ENCODE measurements at places on chromosomes 3 and 15. TPM values are rescaled to one million over a fixed set of nuclear protein-coding genes. Genes with fewer than 3 reads are reported as not detected.

DNA sequence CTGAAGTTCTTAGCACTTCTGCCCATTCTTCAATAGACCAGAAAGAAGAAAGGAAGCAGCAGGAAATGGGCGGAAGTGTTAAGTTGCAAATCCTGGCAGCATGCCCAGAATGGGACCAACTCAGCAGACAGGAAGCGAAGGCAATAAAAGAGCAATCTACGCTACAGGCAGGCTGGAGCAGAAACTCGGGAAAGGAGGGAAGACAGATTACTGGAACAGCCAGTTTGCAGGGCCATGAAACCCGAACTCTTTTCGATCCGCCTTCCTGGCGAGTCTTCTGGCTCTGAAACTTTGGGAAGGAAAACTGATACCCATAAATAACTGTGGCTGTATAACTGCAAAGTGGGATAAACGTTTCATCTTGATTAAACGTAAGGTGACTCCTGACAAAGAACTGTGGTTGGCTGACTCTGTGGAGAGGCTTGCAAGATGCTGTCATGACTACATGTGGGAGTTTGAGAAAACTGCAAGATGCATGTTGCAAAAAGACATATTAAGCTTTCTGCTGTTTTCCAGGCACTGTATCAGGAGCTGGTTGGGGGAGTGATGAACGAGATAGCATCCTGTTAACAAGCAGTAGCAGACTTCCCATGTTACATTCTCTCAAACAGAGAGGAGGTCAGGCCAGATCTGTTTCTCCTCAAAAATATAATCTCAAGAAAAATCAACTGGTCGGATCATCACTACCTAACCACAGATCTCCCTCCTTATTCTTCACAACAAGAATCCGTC lies 67.8 kb downstream of the FMN1 start:
- peak; percentile 82 for DNase-seq
- H3K4me3 ChIP-seq: no peak overlapping the region
- no peaks in the 10 kb centered on the region for H3K36me3 ChIP-seq

- H3K4me3 ChIP-seq: no peak overlapping the region
- H3K27ac ChIP-seq: no peak overlapping the region
- DNase-seq: no peak
- no peaks in the 10 kb centered on the region for H3K27me3 ChIP-seq
Measured at GRCh38 chr3:6921066-6921465, 60.2 kb downstream of the GRM7 start.

Gene COLQ
- total RNA-seq: not detected

DNA sequence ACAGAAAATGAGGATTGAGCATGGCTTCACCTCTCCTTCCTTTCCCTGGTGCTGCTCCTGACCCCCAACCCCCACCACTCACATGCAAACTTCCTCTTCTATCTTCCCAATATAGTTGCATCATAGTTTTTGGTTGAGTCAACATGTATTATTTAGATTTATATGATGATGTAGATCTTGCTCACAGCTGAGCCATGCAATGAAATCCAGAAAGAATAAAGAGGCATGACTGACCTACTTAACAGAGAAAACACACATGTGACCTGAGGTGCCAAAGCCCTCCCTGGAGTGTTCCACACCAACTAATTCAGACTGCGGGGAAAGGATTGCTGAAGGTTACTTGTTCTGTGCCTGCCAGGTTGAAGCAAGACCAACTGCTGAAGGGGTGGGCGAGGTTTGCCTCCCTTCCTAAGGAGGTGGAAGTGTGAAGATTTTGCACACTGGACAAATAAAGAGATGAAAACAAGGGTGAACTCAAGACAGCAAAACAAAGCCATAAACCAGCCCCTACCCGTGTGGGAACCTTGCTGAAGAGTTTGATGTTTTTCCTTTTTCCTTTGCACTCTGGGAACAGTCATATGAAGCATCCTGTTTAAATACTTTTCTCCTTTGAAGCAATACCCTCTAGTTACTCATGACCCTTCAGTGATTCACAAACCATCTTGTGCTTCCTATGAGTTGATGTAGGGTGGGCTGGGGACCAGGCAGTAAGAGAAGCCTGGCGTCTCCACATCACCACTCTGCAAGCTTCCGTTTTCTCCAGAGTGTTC lies 155.2 kb upstream of the UBE2E1 start:
- peaks cover 7% of the 10 kb centered on the region for H3K4me1 ChIP-seq
- DNase-seq: no peak
- H3K36me3 ChIP-seq: no peaks in the 10 kb centered on the region
- no peaks in the 10 kb centered on the region for H3K27me3 ChIP-seq
- H3K4me3 ChIP-seq: no peak overlapping the region
- H3K27ac ChIP-seq: no peak overlapping the region

Gene IQCF5
- not detected for total RNA-seq
